ENCODE measurements at places on chromosomes 3 and 15.

- no peak for DNase-seq
Measured at GRCh38 chr3:195700319-195700718, 20.5 kb upstream of the MUC20 start.

DNA sequence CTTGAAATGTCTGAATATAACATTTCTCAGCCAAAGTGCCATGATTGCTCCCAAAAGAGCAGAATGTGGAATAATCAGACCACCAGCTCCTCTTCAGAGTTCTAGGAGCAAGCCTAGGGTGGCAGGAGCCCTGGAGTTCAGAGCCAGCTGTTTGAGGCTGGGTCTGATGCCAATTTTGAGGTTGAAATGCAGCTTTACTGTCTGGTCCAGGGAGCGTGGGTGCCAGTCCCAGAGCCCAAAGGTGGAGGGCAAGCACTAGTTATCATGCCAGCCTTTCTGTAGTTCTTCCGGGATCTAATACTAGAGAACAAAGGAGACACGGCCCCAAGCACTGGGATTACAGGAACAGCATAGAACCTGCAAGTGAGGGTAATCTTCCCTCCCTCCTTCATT, 69.3 kb downstream of the TNFAIP8L3 start:
- no peak for DNase-seq

- no peak for DNase-seq
Measured at GRCh38 chr15:64568765-64569164, 108.4 kb downstream of the ZNF609 start.

GRCh38 chr3:113193288-113193687, 18.1 kb upstream of the BOC start:
- no peak for DNase-seq

- peak; percentile 86 for DNase-seq
Measured at GRCh38 chr3:45210308-45211041, 15.6 kb downstream of the TMEM158 start.

GRCh38 chr15:95018888-95019545, 787.7 kb downstream of the MCTP2 start:
- DNase-seq: no peak

DNA sequence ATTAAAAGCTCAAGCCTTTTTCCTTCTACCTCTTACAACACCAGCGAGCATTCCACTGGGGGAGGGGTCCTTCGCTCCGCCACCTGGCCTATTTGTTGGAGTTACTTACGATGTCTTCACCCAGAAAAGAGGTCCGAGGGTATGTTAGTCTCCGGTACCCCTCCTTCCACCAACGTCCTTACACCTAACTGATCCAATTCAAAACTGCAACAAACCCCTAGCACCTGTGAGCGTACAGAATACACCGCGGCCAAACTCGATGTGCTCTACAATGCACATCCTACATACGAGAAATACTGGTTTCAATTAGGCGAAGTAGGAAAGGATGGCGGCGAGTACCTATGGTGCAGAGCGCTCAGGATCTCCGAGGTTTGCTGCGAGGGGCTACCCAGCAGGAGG, 944 bp downstream of the SLITRK3 start:
- DNase-seq: no peak

DNA sequence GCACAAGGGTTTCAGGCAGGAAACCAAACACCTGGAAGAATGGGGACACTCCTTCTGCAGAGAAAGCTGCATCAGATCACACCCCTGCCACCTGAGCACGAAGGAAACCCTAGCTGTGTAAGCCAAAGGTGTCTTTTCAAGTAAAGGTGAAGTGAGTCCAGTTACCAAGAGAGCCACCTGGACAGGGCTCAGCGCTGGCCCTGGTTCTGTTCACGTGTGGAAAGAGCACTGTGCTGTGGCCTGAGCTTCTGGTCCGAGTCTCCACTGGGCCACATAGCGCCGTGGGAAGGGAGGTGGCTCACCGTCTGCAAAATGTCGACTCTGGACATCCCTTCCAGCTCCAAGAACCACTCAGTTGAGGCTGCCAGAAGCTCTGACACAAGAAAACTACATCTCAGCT, 151.1 kb downstream of the ADAMTS17 start:
- DNase-seq: no peak

- no peak for DNase-seq
Measured at GRCh38 chr3:5348229-5348902, 160.9 kb downstream of the EDEM1 start.

DNA sequence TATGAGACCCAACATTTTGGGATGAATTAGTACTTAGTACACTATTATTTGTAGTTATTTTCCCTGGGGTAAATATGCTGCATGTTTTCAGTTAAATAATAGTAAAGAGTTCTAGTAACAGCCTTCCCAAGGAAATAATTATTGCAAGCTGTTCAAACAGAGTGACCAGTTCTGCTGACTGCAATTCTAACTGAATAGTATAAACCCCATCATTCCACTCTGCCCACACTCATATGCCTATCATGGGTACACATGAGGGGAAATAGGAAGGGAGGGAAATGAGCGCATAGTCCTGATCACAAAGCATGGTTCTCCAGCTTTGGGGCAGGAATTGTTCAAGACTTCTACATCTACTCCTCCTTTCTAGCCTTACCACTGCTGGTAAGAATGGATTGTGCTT, 18.7 kb downstream of the UQCC5 start:
- DNase-seq: no peak

- DNase-seq: peak; percentile 69
Measured at GRCh38 chr3:15241341-15241740, 35.3 kb downstream of the CAPN7 start.

DNA sequence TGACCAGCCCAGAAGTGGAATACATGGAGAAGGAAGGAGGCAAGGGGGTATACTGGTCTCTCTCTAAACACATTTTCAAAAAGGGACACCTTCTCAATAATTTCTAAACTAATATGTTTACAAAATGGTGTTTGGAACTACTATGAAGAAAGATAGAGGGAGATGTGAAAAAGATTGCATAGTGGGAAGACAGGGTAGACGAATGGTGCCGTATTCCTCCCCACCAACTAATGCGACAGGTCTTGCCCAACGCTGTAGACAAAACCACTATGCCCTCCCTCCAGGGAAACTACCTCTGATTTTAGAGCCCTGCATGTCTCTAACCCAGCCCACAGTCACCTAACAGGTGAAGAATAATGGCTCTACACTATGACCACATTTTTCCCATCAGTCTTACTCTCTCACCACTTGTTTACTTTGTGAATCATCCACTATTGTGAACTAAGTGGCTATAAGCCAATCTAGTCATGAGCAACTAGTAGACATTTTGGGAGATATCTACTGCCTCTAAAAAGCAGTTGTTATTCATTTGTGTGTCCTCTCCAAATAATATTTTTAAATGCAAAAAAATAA, 108.2 kb upstream of the UBE2E2 start:
- no peak for DNase-seq

DNA sequence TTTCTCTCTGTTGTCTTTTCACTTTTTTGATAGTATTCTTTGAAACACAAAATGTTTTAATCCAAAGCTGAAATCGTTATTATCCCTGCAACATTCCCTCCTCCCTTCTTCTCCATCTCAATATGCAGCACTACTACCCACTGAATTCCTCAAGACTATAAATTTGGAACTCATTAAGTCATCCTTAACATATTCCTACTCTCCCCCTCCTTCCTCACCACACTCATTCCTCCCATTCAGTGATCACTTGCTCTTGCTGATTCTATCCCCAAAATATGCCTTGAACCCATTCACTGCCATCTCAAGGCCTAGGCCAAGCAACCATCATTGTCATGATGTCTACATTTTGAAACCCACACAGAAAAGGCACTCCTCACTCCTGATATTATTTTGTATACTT, 2.4 kb upstream of the PIK3R4 start:
- no peak for DNase-seq

DNA sequence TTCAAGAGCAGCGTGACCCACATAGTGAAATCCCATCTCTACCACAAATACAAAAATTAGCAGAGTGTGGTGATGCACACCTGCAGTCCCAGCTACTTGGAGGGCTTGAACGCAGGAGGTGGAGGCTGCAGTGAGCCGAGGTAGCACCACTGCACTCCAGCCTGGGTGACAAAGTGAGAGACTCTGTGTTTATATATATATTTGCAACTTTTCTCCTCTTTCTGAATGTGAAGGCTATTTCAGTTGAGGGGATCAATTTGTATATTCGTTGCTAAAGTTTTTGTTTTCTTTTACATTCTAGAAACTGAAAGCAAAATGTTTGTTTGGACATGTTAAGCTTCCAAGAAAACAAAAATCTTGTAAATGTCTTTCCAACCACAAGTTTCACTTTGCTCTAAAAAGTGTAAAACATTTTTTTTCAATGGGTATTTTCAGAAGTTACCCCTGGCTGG, 29.8 kb upstream of the FAM98B start:
- DNase-seq: no peak

DNA sequence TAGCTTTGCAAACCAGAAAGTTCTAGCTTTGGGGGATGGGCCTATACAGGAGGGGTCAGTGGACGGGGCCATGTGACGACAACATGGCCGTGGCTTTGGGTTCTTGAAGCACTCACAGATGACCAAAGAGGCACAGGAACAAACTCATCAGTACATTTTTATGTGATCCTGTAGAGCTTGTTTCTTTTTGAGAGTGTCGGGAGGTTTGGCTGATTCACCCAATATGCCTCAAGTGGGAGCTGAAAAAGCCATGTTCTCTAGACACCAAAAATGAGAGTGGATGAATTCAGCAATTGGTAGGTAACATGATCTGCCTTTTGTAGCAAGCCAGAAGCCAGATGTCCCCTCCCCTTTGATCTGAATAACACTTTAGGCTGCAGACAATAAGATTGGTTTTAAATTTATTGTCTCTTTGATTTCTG, 30.1 kb downstream of the GREM1 start:
- DNase-seq: no peak

DNA sequence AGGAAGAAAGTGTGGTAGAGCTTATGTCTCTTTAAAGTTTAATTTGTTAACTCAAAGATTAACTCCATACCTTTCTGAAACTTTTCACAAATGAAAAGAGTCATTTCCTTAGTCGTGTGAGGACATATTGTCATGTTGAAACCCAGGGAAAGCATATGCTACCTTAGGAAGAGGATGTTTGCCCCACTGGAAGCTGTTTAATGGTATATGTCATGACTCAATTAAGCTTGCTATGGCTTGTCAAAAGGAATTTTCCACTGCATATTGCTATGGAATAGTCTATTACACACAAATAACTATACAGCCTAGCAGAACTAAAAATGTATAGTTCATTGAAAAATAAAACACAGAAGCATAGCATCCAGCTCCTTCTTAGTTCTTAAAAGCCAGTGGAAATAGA, 69.9 kb downstream of the NSUN3 start:
- no peak for DNase-seq

- DNase-seq: no peak
Measured at GRCh38 chr3:178404961-178405360, 131.3 kb upstream of the KCNMB2 start.

GRCh38 chr15:74414081-74414580, 19.6 kb downstream of the SEMA7A start:
- DNase-seq: no peak

DNA sequence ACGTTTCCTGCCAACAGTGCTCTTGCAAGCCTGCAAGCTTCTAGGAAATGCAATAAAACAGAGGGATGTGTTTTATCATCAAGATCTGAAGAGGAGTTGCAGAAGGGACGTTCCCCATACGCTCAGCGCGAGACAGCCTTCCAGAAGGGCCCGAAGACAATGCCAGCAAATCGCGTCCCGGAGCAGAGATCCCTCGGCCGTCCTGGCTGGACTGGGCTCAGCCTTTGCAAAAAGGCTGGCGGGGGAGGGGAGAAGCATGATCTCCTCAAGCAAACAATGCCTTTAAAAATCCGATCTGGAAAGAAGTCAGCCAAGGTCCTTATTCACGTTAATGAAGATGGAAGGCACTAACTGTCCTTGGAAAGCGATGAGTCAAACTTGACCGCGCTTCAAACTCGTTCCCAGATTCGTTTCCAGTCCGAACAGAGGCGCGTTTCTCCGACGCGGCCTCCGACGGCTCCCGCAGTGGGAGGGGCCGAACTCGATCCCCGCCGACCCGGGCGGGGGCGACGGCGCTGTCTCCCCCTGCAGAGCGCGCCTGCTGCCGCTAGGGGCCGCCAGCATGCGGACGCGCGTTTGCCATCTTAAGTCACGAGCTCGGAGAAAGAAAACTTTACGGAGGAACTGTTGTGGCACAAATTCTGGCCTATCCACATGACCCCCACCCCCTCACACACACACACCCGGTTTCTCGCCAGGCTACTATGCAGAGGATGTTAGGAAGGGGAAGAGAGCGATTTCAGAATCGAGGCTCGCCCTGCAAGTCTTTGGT, 5.5 kb downstream of the BCL6 start:
- DNase-seq: peak; percentile 88

DNA sequence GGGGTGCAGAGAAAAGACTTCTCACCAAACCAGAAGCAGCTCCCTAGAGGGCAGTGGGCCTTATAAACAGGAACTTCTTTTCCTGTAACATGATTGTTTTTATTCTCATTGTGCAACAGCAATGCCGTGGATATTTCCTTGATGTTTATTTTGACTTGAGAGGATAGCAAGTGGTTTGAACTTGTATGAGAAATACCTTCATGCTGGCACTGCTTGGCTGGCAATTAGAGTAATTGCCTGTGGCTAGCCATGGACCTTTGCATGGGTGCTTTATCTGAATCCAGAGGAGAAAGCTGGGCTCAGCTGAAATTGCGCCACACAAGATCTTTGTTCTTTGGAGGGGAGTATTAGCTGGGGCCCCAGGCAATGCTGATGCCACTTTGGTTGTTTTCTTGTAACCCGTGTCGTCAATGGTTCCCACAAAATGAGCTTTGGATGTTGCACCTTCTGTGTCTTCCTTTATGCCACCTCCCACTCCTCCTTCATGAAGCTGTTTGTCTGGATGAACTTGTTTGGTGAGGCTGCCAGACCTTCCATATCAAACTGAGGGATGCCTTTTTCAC, 37.9 kb downstream of the CMTM8 start:
- no peak for DNase-seq

GRCh38 chr15:92069308-92070250, 216.1 kb downstream of the SLCO3A1 start:
- peak; percentile 75 for DNase-seq

GRCh38 chr15:57500979-57501576, 90.6 kb upstream of the MYZAP start:
- no peak for DNase-seq

DNA sequence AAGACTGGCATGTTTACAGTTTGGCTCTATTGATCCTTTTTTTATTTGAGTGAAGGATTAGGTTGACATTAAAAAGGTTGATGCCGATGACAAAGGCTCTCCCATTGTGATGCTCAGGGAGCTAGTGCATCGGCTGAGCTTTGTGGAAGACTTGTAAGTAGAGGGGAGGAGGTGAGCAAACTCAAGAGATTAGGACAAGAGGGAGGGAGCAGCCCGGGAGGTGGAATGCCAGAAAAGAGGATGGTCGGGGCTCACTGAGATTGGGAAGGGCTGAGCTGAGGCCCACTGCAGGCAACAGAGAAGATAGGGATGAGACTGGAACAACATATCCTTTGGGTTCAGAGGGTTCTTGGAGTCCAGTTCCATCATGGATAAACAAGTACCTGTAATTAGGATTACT, 26.5 kb upstream of the PSMD6 start:
- no peak for DNase-seq

GRCh38 chr15:57111002-57111401, 192.6 kb downstream of the TCF12 start:
- DNase-seq: no peak
